ENCODE measurements at places on chromosomes 5 and 9. TPM values are rescaled to one million over a fixed set of nuclear protein-coding genes. Genes with fewer than 3 reads are reported as not detected.

- peaks cover 13% of the 10 kb centered on the region for H3K4me1 ChIP-seq
- H3K27ac ChIP-seq: no peak overlapping the region
- no peak for DNase-seq
- H3K4me3 ChIP-seq: no peak overlapping the region
Observed at GRCh38 chr5:142501890-142502289, 177.1 kb upstream of the SPRY4 start.

DNA sequence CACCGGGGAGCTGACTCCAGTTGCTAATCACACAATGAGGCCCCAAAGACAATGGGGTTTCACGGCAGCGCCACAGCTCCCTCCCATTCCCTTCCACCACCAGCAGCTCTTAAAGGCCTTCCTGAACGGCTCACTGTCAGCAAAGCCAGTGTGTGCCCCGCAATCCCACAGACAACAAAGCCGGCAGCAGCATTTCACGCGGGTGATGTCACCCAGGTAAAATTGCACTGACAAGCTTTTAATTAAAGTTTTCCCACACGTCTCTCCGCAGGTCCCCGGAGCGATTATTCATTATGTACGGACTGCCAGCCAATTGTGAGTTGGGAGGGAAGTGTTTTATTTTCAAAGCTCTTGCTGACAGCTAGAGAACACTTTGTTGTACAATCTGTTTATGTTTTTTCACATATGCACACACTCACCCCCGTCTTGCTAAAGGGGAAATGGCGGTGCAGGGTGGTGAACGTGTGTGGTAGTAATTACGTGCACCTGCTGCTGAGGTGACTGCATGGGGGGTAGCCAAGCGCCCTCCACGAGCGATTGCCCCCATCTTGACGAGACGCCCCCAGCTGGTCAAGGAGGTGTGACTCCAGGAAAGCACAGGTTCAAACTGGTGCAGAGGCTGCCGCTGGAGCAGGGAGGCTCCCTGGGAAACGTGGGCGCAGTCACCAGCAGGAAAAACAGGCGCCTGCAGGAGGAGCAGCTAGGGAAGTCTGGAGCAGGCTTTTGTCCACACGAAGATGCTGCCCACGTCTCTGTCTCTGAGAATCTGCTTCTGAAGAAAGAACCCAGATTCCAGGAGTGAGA lies 65.0 kb downstream of the IRX2 start:
- no peaks in the 10 kb centered on the region for H3K4me1 ChIP-seq
- H3K36me3 ChIP-seq: no peaks in the 10 kb centered on the region

- no peaks in the 10 kb centered on the region for H3K27me3 ChIP-seq
- no peak overlapping the region for H3K27ac ChIP-seq
- H3K36me3 ChIP-seq: peaks cover 39% of the 10 kb centered on the region
Observed at GRCh38 chr9:133106511-133107244, 14.4 kb downstream of the RALGDS start.

GRCh38 chr9:129485145-129485774 lies 135.6 kb downstream of the C9orf50 start:
- DNase-seq: no peak
- no peaks in the 10 kb centered on the region for H3K27me3 ChIP-seq
- H3K36me3 ChIP-seq: no peaks in the 10 kb centered on the region

DNA sequence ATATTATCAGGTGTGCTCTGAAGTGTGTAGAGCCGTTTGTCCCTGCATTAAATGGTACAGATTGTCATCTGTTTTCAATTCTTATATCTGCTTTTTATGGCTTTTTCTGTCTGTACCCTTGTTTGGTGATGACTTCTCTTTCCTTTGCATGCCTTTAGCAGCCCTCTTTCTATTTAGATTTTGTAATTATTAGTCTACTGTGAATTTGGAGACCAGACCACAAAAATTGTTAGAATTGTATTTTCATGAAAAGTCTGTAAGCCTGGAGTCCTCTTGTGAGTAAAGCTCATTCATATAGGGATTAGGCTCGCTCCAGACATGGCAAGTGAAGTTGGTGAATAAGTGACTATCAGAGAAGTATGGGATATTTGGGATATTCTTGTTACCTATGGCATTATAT lies 41.7 kb downstream of the NFX1 start:
- no peak overlapping the region for H3K4me3 ChIP-seq
- peaks cover 17% of the 10 kb centered on the region for H3K4me1 ChIP-seq
- DNase-seq: no peak
- no peak overlapping the region for H3K27ac ChIP-seq

GRCh38 chr5:128384068-128384467 lies 154.0 kb downstream of the FBN2 start:
- no peaks in the 10 kb centered on the region for H3K4me1 ChIP-seq
- H3K4me3 ChIP-seq: no peak overlapping the region
- DNase-seq: no peak

DNA sequence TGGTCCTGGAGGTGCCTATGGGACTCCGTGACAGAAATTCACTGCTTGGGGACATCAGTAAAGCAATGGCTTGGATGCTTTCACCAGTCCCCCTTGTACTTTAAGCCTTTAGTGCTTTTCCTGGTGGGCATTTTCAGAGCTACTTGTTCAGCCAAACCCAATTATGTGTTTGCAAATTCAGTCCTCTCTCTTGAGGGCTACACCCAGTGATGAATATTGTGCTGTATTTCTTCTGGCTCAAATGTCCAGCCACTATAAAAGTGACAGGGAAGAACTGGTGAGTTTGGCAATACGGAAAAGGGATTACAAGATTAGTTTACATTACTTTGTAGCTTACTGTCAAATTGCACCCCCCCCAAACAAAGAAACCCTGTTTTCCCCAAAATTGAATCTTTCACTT lies 4.5 kb downstream of the THBS4 start:
- no peak overlapping the region for H3K4me3 ChIP-seq
- no peak for DNase-seq
- no peaks in the 10 kb centered on the region for H3K36me3 ChIP-seq
- no peaks in the 10 kb centered on the region for H3K4me1 ChIP-seq

- H3K36me3 ChIP-seq: no peaks in the 10 kb centered on the region
- H3K27me3 ChIP-seq: no peaks in the 10 kb centered on the region
- no peak overlapping the region for H3K4me3 ChIP-seq
- H3K27ac ChIP-seq: peak overlapping the region; percentile 61
- peaks cover 9% of the 10 kb centered on the region for H3K4me1 ChIP-seq
Observed at GRCh38 chr5:59037453-59037852, 454.6 kb downstream of the RAB3C start.

GRCh38 chr9:14238079-14238478 lies 75.9 kb downstream of the NFIB start:
- no peaks in the 10 kb centered on the region for H3K36me3 ChIP-seq
- peak; percentile 81 for DNase-seq
- H3K4me3 ChIP-seq: no peak overlapping the region
- H3K4me1 ChIP-seq: peaks cover 13% of the 10 kb centered on the region
- no peaks in the 10 kb centered on the region for H3K27me3 ChIP-seq
- peak overlapping the region; percentile 68 for H3K27ac ChIP-seq

- H3K4me1 ChIP-seq: no peaks in the 10 kb centered on the region
- H3K36me3 ChIP-seq: no peaks in the 10 kb centered on the region
- no peak overlapping the region for H3K4me3 ChIP-seq
- no peak overlapping the region for H3K27ac ChIP-seq
- no peaks in the 10 kb centered on the region for H3K27me3 ChIP-seq
Observed at GRCh38 chr5:80620211-80620610, 34.2 kb upstream of the MSH3 start.

GRCh38 chr5:67966712-67967111 lies 248.8 kb upstream of the PIK3R1 start:
- H3K27ac ChIP-seq: no peak overlapping the region
- H3K4me3 ChIP-seq: no peak overlapping the region
- H3K4me1 ChIP-seq: peaks cover 1% of the 10 kb centered on the region
- no peaks in the 10 kb centered on the region for H3K36me3 ChIP-seq

DNA sequence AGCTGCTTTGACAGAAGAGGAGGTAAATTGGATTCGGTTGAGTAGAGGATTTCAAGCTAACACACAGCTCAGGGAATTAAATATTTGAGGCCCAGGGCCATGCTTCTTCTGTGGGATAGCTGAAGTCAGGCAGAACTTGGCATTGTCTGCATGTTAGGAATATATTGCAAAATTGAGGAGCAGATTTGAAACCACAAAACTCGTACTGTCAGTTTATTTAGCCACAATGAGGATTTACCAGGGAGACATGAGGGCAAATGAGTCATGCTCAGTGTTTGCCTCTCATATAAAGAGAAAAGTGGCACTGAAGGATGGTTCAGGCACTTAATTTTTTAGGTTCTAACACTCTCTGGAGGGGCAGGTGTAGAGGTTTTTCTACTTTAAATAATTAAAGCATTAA lies 83.0 kb upstream of the PRLR start:
- no peaks in the 10 kb centered on the region for H3K4me1 ChIP-seq
- no peaks in the 10 kb centered on the region for H3K36me3 ChIP-seq
- H3K27me3 ChIP-seq: no peaks in the 10 kb centered on the region
- H3K27ac ChIP-seq: no peak overlapping the region

GRCh38 chr9:124590889-124591641 lies 83.9 kb upstream of the NR5A1 start:
- no peaks in the 10 kb centered on the region for H3K36me3 ChIP-seq
- peaks cover 9% of the 10 kb centered on the region for H3K4me1 ChIP-seq
- no peaks in the 10 kb centered on the region for H3K27me3 ChIP-seq
- peak; percentile 62 for DNase-seq

DNA sequence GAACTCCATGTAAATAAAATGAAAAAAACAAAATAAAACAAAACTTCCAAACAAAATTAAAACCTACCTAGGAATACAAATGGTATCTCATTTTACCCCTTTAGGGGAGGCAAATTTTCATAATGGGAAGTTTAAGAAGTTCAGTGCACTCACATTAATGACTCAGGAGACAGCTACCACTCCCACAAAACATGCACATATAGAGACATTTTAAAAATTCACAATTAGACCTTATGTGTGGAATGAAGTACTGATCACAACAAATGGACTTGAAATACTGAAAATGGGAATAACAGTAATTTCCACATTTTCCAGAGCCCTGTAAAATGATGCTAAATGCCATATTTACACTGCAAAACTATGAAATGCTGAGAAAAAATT lies 91.8 kb downstream of the FANCC start:
- H3K36me3 ChIP-seq: peaks cover 3% of the 10 kb centered on the region
- no peak overlapping the region for H3K4me3 ChIP-seq
- no peaks in the 10 kb centered on the region for H3K27me3 ChIP-seq
- no peak for DNase-seq

DNA sequence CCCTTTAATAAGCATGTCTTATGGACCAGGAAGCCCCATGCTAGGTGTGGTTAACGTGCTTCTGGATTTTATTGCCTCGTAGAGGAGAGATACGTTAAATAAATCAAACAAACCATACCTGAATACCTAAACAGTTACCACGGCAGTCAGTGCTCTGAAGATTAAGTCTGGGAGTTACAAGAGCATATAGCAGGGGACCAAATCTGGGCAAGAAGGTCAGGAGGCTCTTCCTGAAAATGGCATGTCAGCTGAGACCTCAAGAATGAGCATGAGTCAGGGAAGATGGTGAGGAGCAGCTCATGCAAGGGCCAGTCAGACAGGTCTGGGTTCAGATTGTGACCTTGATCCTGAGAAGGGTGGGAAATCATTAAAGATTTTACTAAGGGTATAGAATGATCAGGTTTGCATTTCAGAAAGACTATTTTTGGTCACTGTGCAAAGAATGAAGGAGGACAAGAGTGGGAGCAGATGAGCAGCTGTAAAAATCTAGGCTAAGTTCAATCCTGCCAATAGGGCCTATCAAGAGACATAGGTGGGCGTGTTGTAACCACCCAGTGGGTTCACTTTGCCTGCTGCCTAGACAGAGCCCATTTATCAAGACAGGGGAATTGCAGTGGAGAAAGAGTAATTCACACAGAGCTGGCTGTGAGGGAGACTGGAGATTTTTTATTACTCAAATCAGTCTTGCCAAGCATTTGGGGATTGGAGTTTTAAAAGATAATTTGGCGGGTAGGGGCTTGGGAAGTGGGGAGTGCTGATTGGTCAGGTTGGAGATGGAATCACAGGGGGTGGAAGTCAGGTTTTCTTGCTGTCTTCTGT lies 4.8 kb upstream of the ZNF366 start:
- H3K36me3 ChIP-seq: no peaks in the 10 kb centered on the region
- DNase-seq: no peak
- no peak overlapping the region for H3K4me3 ChIP-seq
- no peak overlapping the region for H3K27ac ChIP-seq
- H3K4me1 ChIP-seq: no peaks in the 10 kb centered on the region

- peaks cover 2% of the 10 kb centered on the region for H3K4me1 ChIP-seq
- H3K27me3 ChIP-seq: no peaks in the 10 kb centered on the region
- H3K4me3 ChIP-seq: no peak overlapping the region
- DNase-seq: peak; percentile 20
- H3K36me3 ChIP-seq: no peaks in the 10 kb centered on the region
Observed at GRCh38 chr9:95834281-95834907, 41.1 kb upstream of the ERCC6L2 start.

GRCh38 chr5:72248410-72248981 lies 71.5 kb downstream of the MRPS27 start:
- no peaks in the 10 kb centered on the region for H3K36me3 ChIP-seq
- peak; percentile 42 for DNase-seq
- H3K4me3 ChIP-seq: no peak overlapping the region
- H3K4me1 ChIP-seq: no peaks in the 10 kb centered on the region
- no peak overlapping the region for H3K27ac ChIP-seq
- H3K27me3 ChIP-seq: no peaks in the 10 kb centered on the region

DNA sequence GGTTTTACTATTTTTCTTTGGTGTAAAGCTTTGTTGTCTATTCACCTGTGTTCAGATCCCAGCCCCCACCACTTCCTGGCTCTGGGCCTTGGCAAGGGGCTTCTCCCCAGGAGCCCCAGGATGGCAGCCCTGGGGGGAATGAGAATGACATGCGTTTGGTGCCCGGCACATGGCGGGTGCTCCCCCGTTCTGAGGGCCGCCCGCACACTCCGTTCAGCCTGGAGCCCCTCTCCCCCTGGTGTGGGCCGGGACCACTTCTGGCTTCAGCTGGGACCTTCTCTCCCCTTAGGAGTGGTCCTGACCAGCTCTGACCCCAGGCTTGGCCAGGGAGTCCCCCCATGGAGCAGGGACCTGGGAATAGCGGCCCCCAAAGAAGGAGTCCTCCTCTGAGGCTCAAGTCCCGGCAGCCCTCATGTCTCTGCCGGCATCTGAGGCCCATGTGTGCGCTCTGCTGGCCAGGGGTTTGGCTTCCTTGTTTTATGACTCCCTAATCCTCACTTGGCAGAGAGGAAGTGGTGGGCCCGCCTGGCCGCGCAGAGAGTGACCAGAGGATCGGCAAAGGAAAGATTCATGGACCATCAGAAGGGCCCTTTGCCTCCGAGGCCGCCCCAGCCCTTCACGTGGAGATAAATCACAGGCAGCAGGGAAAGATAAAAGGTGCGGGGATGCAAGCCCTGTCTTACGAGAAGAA lies 57.0 kb upstream of the LMX1B start:
- H3K36me3 ChIP-seq: no peaks in the 10 kb centered on the region
- no peak overlapping the region for H3K27ac ChIP-seq
- DNase-seq: no peak
- no peak overlapping the region for H3K4me3 ChIP-seq

- H3K36me3 ChIP-seq: no peaks in the 10 kb centered on the region
- no peak overlapping the region for H3K27ac ChIP-seq
- no peaks in the 10 kb centered on the region for H3K4me1 ChIP-seq
- DNase-seq: no peak
- no peaks in the 10 kb centered on the region for H3K27me3 ChIP-seq
Observed at GRCh38 chr9:88339317-88339716, 48.9 kb upstream of the SPIN1 start.

Gene FRMPD1
- polyA plus RNA-seq: not detected

Gene CDO1
- polyA plus RNA-seq: 1.7 TPM

Gene PRRT1B
- 4.0 TPM for polyA plus RNA-seq

Gene CHSY3
- polyA plus RNA-seq: not detected

Gene SLC6A7
- 2.6 TPM for polyA plus RNA-seq

Gene SLC6A3
- polyA plus RNA-seq: not detected

Gene PLPP7
- 0.34 TPM for polyA plus RNA-seq

Gene PRUNE2
- polyA plus RNA-seq: 1.1 TPM

Gene CDH9
- 3.5 TPM for polyA plus RNA-seq

Gene LHX3
- polyA plus RNA-seq: not detected

Gene TAF11L10
- not detected for polyA plus RNA-seq

Gene NANS
- 68.9 TPM for polyA plus RNA-seq

Gene UNC13B
- polyA plus RNA-seq: 23.6 TPM

Gene LCN15
- 0.46 TPM for polyA plus RNA-seq
